Stimulated activated CD8-positive, alpha-beta memory T cell treated with anti-CD3 and anti-CD28 coated beads, Interleukin-12 subunit alpha, Interleukin-12 subunit beta, amount 100 ng/mL, for 4 hours (primary cell): ENCODE measurements at places on chromosomes 12 and 14.

DNA sequence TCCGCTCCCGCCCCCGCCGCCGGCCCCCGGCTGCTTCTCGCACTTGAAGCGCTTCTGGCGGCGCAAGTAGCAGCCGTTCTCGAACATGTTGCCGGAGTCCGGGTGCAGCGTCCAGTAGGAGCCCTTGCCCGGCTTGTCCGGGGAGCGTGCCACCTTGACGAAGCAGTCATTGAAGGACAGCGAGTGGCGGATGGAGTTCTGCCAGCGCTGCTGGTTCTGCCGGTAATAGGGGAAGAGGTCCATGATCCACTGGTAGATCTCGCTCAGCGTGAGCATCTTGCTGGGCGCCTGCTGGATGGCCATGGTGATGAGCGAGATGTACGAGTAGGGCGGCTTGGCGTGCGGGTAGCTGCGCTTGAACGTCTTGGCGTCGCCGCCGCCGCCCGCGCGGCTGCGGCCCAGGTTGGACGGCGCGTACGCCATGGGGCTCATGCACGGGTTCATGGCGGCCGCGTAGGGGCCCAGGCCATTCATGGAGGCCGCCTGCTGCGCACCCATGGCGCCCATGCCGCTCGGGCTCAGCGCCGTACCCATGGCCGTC is 3.0 kb downstream of the FOXA1 start:
- no peak for DNase-seq

DNA sequence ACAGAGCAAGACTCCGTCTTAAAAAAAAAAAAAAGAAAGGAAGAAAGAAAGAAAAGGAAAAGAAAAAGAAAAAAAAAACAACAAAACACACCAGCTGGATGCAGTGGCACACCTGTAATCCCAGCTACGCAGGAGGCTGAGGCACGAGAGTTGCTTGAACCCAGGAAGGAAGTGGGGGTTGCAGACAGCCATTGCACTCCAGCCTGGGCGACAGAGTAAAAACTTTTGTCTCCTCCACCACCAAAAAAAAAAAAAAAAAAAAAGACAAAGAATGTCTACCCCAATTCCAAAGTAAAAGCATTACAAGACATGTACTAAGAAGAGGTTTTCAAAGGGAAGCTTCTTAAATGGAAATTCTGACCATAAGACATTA is 53.4 kb downstream of the HNRNPC start:
- DNase-seq: no peak

GRCh38 chr12:111122458-111122878 is 202.1 kb upstream of the MYL2 start:
- DNase-seq: no peak

DNA sequence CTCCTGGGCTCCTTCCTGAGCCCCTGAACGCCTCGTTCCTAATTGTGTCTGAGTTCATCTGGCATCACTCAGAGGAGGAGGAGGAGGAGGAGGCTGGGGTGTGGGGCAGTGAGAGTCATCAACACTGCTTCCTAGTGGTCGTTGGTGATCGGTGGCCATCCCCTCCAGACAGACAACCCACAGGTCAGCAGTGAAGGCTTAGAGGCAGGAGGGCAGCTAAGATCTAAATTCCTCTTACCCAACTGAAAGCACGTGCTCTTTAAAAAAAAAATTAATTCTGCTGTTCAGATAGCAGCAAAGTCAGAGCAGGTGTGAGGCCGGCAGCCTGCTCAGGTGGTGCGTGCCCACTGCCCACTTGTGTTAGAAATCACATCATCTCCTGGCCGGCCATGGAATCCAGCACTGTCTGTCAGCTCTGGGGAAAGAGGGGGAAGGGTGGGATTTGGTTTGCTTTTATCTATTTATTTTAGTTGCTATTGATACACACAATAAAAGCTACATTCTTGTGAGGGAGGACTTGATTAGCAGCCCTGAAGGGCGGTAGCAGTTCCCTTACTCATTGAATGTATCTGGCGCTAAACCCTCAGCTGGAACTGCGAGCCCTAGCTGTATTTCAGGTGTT is 46.6 kb downstream of the PPP2R5C start:
- no peak for DNase-seq

DNA sequence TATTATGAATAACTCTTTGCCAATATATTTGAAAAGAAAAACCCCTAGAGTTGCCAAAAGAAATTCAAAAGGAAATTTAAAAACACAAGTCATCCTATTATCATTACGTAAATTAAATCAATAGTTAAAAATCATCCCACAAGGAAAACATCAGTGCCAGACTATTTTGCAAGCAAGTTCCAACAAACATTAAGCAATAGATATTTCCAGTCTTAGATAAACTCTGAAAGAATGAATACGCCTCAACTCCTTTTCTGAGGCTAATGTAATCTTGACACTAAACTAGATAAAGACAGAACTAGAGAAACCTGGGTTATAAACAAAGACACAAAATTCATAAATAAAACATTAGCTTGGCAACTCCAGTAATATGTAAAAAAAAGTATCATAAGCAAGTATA is 245.9 kb downstream of the FOXN3 start:
- no peak for DNase-seq

- DNase-seq: no peak
Observed at GRCh38 chr12:120498870-120499515, 3.1 kb downstream of the DYNLL1 start.

DNA sequence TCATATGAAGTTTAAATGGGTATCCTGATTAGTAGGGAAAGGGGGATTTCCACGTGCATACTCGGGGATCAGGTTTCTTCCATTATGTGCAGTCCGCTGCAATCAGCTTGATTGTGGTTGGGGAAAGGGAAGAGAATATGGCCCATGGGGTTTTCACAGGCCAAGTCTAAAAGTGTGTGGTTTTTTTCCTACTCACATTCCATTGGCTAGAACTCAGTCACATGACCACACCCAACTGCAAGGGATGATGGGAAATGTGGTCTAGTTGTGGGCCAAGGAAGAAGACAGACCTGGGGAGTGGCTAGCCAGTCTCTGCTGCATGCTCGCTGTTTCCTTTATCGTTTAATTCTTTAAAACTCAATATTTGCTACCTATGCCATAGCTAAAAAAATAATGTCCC is 105.1 kb downstream of the PRIMA1 start:
- no peak for DNase-seq

DNA sequence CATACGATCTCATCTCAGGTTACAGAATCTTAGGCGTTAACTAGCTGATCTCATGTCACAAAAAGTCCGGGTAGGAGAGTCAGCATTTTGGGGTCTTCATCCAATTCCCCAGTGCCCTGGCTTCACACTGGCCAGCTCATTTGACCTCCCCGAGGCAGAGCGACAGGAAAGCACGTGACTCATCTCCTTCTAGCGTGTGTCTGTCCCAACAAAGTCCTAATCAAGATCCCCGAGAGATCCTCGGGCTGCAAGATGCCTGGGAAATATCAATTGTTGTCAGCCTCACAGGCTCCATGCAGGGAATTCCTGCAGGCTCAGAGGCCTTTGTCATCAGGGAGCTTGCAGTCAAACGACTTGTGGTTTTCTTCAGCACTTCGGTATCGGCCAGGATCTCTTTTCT is 57.5 kb downstream of the ZNF664 start:
- no peak for DNase-seq

DNA sequence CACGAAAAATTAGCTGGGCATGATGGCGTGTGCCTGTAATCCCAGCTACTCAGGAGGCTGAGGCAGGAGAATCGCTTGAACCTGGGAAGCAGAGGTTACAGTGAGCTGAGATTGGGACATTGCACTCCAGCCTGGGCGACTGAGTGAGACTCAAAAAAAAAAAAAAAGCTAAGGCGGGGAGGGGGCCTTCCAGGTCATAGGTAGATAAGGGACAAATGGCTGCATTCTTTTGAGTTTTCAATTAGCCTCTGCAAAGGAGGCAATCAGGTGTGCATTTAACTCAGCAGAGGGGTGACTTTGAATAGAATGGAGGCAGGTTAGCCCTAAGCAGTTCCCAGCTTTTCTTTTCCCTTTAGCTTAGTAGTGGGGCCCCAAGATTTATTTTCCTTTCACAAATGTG is 743 bp upstream of the AACS start:
- no peak for DNase-seq

GRCh38 chr12:9143137-9143536 is 27.4 kb upstream of the A2M start:
- DNase-seq: no peak

- DNase-seq: no peak
Observed at GRCh38 chr12:107179871-107180270, 86.5 kb upstream of the CRY1 start.

GRCh38 chr12:53625946-53626701 is at the start of gene ATF7:
TSS of gene ATF7 (minus strand) at chr12:53626382. CDS start at chr12:53601000, 25,382 bp downstream.
- DNase-seq: peak; percentile 97

GRCh38 chr14:54252072-54252730 is 144.6 kb upstream of the CDKN3 start:
- no peak for DNase-seq

- no peak for DNase-seq
Observed at GRCh38 chr14:94112513-94113063, 2.1 kb downstream of the IFI27 start.

DNA sequence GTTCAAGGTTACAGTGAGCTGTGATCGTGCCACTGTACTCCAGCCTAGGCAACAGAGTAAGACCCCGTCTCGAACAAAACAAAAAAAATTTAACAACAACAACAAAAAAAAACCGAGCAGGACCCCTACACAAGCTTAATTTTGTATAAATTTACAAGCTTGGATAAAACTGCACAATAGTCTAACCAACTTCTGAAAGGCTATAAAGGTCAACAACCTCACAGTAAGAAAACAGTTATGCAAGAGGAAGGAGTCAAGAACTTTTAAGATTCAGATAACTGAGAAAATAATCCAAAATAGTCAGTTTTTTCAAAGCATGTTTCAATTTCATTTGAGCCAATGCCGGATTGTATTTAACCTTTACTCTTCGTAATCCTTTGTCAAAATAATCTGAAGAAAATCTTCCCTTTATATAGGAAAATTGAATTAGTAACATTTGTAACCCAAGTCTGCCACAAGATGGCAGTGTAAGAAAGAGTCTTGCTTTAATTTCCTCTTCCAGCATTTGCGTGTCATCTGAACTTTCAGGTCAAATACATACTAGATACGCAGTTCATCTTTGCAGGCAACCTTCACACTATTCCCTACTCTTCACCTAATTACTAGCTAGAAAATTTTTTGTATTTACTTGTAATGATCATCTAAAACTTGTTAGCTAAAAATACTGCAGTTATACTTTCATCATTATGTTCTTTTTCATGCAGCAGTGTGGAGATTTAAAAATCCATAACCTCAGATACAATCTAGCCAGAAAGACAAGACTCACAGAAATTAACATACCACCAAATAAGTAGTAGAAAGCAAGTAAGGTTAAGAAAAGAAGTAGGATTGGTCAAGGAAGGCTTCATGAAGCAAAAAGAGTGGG is 5.8 kb downstream of the CCNB1IP1 start:
- DNase-seq: no peak

DNA sequence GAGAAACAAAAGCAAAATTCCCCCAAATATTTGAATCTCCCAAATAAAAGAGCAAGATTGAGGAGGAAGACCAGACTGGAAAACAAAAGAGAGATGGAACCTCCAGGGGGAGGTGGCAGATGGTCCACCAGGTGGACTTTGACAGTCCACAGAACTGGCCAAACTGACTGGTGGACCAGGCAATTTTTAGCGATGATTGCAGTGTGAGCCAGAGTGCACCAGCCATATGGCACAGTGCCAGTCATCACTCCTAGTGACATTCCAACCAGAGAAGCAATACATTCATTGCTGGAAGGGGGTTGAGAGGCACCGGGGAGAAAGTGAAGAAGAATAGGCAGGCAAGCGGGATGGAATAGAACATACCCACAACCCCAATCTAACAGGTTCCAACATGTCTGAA is 182.9 kb downstream of the EXOC5 start:
- no peak for DNase-seq

- DNase-seq: no peak
Observed at GRCh38 chr12:49553512-49554088, 14.3 kb downstream of the MCRS1 start.

DNA sequence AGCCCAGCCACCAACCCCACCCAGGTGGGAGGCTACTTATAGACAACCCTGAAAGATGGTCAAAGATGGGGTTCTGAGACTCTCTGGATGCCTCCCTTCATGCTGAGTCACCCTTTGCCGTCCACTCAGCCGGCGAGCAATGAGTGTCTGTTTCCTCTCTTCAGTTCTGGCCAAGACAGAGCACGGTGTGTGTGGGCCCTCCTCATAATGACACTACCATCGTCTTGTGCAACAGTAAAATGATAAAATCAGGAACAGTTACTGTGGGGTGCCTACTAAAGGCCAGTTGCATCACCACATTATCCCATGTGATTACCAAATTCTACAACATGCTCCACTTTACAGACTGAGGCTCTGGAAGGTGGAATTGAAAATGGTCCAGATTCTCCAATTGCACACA is 7.0 kb upstream of the BDKRB1 start:
- no peak for DNase-seq

- DNase-seq: no peak
Observed at GRCh38 chr12:83827193-83827592, 1085.4 kb downstream of the SLC6A15 start.

GRCh38 chr14:57066887-57067513 is 201.7 kb downstream of the EXOC5 start:
- no peak for DNase-seq

DNA sequence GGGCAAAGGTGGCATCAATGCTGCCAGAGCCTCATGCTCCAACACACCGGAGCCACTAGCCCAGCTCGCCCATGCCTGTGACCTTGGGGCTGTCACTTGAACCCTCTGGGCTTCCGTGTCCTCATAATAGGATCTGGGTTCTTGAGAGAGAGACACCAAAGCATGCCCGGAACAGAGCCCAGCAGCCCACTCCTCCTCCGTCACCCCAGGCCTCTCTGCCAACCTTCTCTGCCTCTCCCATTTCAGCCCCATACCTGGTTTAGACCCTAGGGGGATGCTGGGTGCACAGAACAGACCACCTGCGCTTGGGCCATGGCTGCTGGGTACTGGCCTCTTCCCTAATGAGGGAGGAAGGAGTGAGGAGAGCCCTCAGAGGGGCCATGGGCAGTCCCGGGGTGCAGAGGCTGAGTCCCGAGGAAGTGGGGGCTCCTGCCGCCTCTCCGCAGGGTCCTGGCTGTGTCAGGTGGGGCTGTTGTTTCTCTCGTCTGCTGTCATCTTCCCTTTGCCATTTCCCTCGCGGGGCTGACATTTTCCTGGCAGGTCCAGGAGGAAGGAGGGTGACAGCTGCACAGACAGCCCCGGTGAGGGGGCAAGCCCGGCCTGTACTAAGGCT is 172.4 kb upstream of the RTL1 start:
- DNase-seq: no peak

GRCh38 chr12:99984271-99985128 is at the start of gene ANKS1B:
TSS of gene ANKS1B (minus strand) at chr12:99984936. CDS start at chr12:99984237, 699 bp downstream.
- no peak for DNase-seq

DNA sequence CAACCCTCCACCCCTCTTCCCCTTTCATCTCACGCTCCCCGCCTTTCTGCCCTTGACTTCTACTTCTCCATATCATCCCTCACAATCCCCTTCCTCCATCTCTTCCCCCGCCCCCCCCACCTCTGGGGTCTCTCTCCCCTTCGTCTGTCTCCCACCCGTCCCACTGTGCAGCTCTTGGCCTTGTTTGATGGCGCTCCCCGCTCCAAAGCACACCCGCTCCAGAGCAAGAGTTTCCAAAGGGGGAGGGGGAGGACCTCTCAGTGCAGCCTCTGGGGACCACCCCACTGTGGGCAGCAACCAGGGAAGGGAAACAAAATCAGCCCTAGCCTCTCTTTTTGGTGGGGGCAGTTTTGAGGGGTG is 774 bp downstream of the CHGA start:
- DNase-seq: no peak
